NCI-H146 (cell line): ENCODE measurements at places on chromosomes 5 and 9.

DNA sequence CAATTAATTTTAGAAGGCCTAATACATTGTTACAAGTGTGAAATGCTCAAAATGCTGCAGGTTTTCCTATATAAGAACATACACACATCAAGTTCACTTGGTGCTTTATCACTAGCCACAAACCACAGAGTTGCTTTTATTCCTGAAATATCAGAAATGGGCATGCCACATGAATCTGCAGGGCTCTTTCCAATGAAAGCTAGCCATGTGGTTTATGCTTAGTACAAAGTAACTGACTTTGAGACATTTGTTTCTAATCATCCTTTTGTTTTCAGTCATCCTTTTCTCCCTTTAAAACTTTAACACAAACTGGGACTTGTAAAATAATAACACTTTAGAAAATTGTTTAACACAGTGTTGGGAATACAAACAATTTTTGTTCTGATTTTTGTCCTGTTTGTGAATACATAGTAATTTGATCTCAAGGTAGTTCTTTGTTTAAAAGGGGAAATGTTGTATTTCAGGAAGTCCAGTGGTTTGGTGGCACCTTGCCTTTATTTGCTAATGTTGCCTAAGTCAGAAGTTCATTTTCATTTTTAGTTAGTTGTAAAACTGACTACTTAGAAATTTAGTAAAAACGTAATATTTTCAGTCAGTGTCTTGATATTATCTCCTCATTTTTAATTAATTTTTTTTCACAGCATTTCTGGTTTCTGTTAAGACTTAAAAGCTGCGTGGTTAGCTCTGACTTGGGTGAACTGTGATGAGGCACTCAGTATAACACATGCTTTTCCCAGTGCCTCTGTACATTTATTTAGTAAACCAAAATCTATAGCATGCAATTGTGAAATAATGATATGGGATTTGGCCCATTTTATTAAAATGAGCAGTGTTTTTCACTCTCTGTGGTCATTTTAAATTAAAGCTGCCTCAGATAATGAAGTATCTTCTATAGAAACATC, 18.6 kb downstream of the PRDM6 start:
- no peak for DNase-seq

DNA sequence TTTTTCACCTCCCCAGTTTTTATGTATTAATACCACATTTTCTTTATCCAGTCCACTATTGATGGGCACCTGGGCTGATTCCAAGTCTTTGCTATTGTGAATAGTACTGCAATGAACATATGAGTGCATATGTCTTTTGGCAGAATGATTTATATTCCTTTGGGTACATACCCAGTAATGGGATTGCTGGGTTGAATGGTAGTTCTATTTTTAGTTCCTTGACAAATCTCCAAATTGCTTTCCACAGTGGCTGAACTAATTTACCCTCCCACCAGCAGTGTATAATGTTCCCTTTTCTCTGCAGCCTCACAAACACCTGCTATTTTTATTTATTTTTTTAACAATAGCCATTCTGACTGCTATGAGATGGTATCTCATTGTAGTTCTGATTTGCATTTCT, 340.2 kb downstream of the ADAMTS6 start:
- peak; percentile 64 for DNase-seq

- DNase-seq, result no peak
Measured at GRCh38 chr5:9387879-9388278, 158.0 kb downstream of the SEMA5A start.

DNA sequence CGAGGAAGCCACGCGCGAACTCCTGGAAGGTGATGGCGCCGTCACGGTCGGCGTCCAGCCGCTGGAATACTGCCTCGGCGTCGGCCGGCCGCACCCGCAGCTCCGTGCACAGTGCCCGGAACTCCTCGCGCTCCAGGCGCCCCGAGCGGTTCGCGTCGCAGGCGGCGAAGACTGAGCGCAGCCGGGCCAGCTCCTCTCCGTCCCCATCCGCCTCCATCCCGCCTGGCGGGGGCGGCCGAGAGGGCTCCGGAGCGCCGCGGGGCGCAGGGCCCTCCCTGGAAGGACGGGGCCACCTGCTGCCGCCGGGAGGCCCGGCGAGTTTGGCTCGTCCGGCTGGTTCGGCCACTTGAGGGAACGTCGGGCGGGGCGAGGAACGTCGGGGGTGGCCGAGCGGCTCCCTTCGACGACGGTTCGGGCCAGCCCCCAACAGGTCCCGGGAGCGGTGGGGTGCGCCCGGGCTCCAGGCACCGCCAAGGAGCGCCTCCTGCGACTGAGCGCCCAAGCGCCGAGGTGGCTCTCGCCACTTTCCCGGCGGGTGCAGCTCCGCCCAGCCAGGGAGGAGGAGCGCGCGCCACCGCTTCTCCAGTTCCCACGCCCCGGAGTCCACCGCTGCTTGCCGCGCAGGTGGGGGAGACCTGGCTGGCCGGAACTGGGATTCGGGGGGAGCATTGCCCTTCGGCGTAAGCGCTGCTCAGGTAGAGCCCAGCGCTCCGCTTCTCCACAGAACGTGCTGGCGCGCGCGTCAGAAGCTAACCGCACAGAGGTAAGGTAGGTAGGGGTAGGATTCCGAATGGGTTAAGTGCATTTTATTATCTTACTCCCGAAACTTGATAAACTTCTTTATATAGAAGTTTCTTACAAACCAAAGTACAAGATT, at the start of gene RASEF:
Gene RASEF, minus strand, starts transcription at position 492 of the 877 bp plus-strand sequence. Its CDS starts 275 bp downstream, at position 217.
- DNase-seq, result peak; percentile 20

GRCh38 chr5:96662725-96663518, 746 bp downstream of the CAST start:
- DNase-seq, result peak; percentile 74

GRCh38 chr5:4772591-4772990, 367.5 kb upstream of the ADAMTS16 start:
- DNase-seq, result no peak

GRCh38 chr5:83133797-83134196, 56.5 kb downstream of the XRCC4 start:
- DNase-seq, result no peak

GRCh38 chr9:129432297-129433154, 188.4 kb downstream of the C9orf50 start:
- no peak for DNase-seq

DNA sequence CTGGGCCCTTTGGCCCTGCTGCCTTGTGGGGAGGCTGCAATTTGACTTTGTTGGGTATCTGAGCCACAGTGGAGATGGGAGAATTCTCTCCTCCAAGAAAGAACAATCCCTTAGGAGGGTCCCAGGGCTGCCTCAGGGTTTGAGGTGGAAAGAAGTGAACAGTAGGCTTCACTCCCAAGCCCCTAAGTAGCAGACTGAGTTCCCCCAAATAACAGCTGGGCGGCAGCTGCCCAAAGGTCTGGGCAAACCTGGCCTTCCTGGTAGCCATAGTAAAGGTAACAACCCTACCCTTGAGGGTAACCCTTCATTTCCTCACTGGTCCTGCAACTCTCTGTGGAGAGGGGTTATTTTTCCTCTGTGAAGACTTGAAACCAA, 746 bp downstream of the RGS3 start:
- no peak for DNase-seq

- DNase-seq, result no peak
Measured at GRCh38 chr5:131774652-131775367, 22.0 kb downstream of the FNIP1 start.

DNA sequence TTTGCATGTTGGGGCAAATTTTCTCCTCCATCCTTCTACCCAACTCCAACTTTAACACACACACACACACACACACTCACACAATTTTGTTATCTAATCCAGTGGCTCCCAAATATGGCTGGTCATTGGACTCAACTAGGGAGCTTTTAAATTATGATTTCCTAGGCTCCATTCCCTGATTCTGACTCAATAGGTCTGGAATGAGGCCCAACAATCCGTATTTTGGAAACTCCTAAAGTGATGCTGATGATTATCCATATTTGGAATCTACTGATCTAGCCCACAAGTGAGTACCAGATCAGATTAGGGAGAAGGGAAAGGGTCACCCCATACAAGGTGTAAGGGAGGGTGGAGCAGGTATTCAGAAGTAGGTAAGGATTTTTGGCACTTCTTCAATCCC, 309.7 kb downstream of the TLE1 start:
- no peak for DNase-seq

GRCh38 chr5:180201051-180201987, 7.7 kb downstream of the RASGEF1C start:
- no peak for DNase-seq

DNA sequence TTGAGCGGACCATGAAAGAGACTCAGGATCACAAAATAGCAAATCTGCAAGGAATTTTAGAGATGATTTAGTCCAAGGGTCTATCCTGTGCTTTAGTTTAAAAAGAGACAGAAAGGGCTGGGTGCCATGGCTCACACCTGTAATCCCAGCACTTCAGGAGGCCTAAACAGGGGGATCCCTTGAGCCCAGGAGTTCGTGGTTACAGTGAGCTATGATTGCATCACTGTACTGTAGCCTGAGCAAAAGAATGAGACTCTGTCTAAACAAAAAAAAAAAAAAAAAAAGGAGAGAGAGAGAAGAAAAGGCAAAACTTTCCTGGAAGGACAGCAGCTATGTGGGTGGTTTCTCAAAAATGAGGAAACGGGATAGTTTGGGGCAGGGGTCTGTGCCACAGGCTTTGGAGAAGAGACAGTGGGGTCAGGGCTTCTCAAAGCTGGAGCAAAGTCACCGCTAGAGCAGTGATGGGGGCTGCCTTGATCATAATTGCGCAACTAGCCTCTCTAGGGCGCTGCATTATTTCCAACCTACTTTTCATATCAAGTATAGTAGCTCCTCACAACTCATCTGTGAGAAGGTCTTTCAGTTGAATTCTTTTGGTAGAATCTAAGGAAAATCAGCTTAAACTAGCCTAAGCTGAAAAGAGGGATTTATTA, 8.5 kb upstream of the ANKH start:
- DNase-seq, result no peak

DNA sequence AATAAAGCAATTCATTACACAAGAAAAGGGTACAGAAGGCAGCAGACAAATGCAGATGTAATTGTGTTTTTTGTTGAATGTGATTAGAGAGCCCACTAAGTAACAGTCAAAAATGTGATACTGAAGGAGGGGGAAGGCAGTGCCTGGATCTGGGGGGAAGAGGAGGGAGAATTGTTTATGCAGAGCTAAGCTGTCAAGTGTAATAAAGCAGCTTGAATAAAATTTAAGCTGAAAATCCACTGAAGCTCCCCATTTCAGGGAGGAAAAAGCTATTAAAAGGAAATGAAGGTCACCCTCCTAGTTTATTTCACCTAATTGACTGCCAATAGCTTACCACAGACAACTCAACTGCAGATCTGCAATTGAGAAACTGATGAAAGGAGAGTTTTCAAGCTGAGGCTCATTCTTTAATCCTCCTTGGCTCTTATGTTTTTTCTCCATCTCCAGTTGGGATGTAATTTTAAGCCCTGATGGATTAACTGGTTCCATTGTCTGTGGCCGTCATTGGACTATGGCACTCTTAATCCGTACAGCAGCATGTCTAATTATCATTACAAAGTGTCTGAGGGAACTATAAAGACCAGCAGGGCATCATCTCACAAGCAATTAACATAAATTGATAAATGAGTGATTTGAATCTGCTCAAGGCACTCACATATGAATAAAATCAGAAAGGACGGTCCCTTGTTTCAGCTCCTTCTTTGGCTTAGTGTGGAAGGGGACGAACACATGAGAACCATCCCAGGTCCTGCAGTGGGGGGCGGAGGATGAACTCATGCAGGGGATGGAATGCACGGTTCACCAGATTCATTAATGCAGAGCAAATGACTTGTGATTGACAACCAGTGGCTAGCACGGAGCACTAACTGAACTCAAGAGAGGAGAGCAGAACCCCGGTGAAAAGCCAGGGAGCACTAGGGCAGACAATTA, 38.5 kb downstream of the TLE1 start:
- peak; percentile 0 for DNase-seq

DNA sequence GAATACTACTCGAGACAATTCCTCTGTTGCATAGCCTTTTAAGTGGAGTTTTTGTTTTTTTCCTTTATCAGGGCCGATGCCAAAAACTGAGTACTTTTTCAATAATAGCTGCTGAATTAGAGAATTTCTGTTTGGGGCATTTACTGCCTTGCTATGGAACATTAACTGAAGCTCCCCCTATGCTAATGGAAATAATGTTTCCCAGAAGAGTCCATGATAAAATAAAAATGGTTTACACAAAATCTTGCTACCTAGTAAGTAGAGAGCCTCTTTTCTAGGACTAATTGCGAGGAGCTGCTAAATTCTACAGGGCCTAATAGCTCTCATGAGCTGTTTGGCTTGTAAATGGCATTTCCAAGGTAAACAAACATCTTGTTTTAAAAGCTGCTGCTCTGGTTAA, 128.2 kb upstream of the MYO10 start:
- no peak for DNase-seq

DNA sequence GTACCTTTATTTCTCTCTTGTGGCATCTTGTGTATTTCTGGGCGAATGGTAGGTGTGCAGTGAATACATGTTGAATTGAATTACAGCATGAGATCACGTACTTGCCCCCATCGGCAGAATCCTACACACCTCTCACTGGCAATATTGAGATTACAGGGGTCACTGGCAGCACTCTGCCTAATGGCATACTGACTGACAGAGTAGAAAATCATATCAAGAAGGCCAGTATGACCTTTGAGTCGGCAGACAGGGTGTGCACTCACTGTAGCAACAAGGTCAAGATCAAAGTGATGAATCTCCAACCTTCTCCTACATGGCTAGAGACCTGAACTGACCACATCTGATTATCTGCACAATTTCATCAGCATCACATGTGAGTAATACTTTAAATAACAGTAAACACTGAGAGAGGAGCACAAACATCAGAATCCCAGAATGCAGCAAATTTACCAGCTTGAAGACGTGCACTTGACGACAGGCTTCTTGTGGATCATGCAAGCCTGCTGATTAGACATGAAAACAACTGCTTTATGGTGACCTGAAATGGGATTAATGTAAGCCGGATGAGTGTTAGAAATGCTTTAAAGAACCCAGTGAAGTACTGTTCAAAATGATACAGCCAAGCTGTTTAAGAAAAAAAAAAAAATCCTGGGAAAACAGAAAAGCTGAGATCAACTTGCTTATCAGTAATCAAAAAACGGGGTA, 267.1 kb upstream of the EFNA5 start:
- DNase-seq, result no peak

- no peak for DNase-seq
Measured at GRCh38 chr5:54438620-54439389, 16.7 kb upstream of the HSPB3 start.

GRCh38 chr9:98075332-98075805, 18.8 kb downstream of the NANS start:
- no peak for DNase-seq

- peak; percentile 66 for DNase-seq
Measured at GRCh38 chr5:178145965-178146820, 7.5 kb downstream of the NHP2 start.

DNA sequence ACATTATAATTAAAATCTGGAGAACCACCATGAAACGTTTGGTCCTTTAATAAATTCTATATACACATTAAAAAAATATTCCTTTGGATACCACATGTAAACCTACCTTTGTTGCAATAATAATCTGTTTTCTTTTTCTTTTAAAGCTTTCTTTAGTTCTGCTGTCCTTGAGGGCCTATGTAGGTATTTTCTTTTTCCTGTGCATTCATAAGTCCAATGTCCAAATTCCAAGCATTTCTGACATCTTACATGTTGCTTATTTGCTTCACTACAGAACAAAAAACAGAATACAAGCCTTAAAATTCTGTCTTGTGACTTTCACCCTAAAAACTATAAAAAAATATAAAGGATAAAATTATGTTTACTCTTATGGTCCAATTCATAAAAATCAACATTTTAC, 19.7 kb downstream of the ZCCHC10 start:
- no peak for DNase-seq

GRCh38 chr5:102856389-102856777, 101.3 kb downstream of the PAM start:
- no peak for DNase-seq
